Activated CD4-positive, CD25-positive, alpha-beta regulatory T cell (primary cell): ENCODE measurements at places on chromosomes 7 and 10.

DNA sequence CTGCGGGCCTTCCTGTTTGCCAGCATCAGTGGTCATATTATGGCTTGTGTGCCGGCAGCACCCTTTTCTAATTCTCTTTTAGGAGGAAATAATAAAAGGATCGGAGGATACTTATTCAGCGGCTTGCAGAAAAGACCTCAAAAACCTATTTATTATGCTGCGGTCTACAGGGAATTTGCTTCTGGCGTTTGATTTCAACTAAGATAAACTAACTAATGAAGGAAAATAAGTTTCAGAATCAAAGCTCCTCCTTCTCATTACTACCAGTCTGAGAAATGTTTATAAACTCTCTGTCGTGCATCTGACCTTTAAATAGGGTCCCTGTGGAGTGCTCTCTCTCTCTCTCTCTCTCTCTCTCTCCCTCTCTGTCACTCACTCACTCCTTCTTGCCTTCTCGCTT is 335.0 kb upstream of the GLI3 start:
- no peak for DNase-seq

- DNase-seq = no peak
Observed at GRCh38 chr10:93075369-93076221, 1.9 kb downstream of the CYP26A1 start.

- no peak for DNase-seq
Observed at GRCh38 chr7:91348711-91349110, 84.5 kb downstream of the FZD1 start.

DNA sequence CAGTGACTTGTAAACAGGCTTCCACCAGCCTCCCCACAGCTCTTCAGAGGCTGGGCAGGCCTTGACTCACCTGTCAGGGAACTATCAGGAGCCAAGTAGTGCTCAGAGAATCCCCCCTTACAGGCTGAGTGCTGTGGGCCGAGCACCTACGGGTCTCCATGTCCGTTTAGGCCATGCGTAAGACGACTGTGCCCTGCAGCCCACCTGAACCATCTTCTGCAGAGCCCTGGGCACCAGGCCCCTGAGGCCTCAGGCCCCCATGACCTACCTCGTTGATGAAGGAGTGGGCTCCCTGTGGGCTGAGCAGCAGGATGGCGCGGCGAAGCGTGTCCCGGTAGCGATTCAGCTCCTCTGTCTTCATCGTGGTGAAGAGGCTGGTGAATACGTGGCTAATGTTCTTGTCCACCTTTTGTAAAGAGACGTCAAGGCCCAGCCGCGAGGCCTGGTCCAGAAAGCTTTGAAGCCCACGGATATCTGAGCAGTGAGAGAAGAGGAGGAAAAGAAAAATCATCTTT is 228.0 kb downstream of the GRID1 start:
- no peak for DNase-seq

DNA sequence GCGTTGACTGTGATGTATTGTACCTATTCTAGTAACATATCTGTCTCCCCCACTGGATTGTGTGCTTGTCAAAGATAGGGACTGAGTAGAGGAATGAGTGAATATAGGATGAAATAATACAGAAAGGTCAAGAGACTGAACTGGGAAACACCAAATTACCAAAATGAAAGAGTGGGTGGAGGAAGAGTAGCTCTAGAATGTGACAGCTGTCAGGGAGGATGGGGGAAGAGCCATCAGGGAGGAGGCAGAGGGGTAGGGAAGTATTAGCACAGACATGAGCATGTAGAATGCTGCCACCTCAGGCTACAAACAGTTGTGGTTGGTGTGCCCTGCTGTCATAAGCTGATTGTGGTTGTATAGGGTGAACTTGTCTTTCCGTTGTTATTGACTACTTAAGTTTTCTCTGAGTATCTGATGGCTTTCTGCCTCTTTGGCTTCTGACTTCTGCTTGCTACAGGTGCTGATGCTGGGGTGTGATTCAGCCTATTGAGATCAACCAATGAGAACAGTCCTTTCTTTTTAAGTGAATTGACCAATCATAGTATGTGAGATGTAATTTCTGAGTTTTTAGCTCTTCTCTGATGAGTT is 5.6 kb downstream of the CCSER2 start:
- no peak for DNase-seq

GRCh38 chr7:30433506-30433905 is 45.1 kb downstream of the NOD1 start:
- no peak for DNase-seq

DNA sequence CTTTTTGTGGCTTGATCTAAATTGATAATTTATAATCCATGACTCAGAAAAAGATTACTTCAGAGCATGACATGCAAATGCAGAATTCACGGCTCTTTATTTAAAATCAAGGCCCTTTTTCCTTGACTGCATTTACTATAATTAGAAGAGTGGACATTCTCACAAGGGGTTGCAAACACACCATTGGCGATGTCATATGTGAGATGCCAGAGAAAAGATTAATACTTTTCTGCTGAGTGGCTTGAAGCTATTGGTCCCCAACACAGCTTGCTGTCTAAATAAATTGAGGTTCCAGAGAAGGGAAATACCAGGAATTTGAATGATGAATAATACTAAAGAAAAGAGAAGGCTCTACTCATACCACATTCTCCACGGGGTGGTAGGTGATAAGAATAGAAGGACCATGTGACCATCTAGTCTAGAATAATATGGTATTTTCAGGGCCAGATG is 78.7 kb upstream of the ARID5B start:
- DNase-seq = no peak

GRCh38 chr7:36995776-36996175 is 271.5 kb upstream of the AOAH start:
- no peak for DNase-seq

DNA sequence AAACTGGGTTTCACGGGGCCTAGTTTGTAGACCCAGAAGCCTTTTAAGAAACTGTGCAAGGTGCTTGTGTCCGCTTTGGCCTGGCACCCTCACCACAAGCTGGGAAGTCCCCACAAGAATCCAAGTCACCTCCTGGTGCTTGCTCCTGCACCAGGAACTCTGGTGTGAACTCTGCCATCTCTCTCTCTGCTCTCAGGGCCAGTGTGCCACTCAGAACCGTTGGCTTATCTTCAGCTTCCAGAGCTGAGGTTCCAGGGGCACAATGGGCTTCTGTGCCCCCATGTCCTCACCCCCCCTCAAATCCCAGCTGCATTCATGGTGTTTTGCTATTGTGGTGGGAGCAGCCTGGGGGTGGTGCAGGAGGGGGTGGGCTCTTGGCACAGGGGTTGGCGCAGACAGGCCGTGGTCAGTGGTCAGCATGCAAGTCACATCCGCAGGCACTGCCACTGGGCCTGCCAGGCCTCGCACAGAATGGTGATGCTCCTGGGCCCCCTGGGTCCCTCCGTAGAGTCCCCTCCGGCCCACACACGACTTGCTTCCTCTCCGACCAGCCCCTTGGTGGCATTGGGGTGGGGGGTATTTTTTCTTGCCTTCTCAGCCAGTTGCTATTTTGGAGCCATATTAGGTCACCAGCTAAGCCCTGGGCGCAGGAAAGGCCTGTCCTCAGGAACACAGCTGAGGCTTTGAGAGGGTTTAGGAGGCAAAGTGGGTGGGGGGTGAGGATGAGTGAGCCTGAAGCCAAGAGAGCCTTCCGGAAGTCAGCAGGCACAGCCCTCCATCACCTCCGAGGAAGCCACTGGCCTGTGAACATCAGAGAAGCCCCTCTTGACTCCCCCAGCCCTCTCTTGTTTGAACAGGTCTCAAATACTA is 3.0 kb downstream of the ZCCHC24 start:
- DNase-seq = no peak

GRCh38 chr7:69911337-69911736 is 313.1 kb downstream of the AUTS2 start:
- no peak for DNase-seq

DNA sequence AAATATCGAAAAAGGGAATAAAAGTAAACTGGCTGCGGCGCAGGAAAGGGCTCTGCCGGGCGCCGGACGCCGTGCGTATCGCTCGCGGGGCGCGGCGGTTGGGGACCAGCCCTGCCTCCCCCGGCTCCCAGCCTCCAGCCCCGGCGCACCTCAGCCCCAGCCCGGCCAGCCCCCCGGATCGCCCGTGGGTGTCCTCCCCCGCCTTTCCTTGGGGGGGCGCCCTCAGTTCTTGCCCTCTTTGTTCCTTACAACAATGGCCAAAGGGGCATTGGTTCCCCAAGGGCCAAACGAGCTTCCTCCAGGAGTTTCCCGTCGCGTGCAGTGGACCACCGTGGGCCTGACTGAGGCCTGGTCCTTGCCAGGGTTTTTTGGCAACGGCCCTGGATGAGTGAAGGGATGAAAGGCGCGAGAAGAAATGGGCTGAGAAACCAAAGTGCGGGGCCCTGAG is 1.2 kb downstream of the MACROH2A2 start:
- DNase-seq = no peak

GRCh38 chr10:10855151-10855581 is 162.5 kb upstream of the CELF2 start:
- no peak for DNase-seq

DNA sequence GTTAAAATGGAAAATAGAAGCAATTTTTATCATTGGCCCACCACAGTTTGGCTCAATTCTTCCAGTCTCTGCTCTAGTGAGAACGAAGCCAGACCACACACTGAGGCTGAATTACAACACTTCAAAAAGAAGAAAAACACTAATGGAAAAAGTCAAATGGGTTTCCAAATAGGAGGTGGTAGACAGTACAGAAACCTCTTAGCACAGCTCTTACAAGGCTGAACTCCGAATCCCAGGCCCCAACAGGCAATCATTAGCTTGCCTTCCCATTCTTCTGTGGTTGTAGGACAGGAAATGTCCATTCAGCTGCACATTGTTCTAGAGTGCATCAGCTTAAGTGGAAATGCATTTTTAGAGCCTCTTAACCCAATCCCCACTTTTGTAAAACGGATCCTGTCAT is 115.1 kb upstream of the MEOX2 start:
- no peak for DNase-seq

- DNase-seq = no peak
Observed at GRCh38 chr7:108196004-108196403, 65.8 kb upstream of the LAMB4 start.

DNA sequence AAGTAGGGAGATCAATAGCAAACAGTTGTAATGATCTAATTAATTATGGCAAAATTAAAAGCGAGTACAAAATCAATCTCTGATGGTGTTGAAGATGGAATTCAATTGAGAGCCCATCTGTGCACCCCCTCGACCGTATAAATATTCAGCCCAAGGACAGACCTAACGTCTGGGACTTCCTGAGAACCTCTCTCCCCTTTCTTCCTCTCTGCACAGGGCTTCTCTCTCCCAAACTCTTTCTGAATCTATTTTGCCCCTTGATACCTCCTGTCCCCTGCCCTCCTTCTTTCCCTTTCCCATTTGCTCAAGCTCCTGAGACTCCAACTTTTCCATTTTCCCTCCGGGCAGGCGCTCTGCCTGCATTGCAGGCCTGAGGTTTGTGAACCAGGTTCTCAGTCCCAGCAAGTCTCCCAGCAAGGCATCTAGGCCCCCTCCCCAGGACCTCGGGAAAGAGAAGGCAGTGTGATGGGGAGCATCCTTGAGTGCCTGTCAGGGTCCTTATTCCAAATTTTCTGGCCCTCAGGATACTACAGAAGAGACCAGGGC is 8.5 kb upstream of the PAX2 start:
- no peak for DNase-seq

- DNase-seq = no peak
Observed at GRCh38 chr10:36188080-36188453, 546.0 kb upstream of the FZD8 start.

- no peak for DNase-seq
Observed at GRCh38 chr7:23544913-23545354, 13.2 kb upstream of the TRA2A start.

DNA sequence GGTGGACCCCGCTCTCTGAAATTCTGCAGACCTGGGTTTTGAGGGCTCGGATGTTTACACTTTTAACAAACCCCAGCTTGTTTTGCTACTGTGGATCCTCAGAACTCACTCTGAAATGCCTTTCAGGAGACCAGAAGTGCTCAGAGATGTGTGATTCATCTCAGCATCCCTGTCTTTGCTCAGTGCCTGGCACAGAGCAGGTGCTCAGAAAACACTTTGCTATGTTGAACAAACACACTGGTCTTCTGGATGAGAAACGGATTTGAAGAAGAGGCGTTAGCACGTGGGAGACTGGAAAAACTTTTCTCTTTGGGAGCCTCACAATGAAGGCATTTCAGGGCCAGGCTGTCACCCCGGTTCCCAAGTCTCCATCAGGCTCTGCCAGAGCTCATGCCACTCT is 53.3 kb downstream of the SH3PXD2A start:
- no peak for DNase-seq

- no peak for DNase-seq
Observed at GRCh38 chr10:45505311-45505710, 131.3 kb downstream of the ALOX5 start.

DNA sequence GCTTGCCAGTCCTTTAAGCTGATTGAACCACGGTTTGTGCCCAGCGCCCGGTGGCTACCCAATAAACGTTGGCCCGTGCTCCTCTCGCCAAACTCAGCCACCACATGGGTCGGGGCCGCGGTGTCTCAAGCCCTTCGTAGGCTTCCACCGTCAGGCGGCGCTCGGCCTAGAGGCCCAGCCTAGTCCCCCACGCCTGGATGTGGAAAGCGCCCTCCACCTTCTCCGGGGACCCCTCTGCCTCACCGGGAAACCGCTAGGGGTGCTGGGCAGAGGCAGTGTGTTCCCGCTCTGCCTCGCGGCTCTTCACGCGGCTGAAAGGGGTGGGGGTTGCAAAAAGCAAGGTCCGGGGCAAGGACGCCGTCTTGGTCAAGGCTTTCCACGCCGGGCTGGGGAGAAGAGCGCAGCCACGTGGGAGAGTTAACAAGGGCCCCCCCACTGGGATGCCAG is 29.8 kb downstream of the LEP start:
- DNase-seq = no peak

DNA sequence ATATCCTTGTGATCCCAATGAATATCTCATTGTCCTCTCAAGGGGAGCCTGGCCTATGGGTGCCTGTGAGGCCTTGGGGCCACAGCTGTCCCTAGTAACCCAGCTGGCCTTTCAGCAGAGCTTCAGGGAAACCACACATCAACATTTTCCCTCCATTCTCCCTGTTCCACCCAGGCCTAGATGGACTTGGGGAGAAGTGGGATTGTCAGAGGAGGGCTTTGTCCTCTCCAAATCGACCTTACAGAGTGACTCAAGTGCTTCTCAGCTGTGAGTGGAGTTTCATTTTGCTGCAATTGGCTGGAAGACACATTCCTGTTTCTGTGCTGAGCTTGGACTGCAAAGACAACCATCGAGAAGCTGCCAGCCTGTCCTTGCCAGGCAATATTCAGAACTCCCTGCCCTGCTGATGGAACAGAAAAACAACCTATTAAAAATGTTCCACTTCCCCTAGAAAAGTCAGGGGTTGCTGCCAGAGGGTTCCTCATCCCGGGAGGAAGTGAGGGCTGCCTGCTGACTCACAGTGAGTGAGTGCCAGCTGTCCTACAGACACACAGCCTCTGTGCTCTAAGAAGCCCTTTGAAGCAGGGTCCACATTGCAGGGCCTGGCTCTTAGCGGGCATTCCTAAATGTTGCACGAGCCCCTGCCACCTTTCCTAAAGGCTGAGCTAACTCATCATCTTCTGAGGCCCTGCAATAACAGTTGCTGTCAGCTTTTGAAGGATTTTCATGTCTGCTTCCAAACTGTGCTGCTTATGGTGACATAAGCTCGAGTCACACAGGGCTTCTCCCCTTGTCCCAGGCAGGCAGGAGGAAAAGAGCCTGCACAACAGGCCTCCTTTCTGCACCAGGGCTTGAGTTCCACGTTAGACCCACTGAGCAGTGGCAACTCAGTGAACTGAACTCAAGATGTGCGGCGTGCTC is 20.5 kb downstream of the STRA8 start:
- DNase-seq = no peak

GRCh38 chr7:106954840-106955239 is 89.7 kb upstream of the PRKAR2B start:
- DNase-seq = no peak

GRCh38 chr10:60534761-60535389 is 145.2 kb upstream of the ANK3 start:
- DNase-seq = no peak

- DNase-seq = no peak
Observed at GRCh38 chr7:78578686-78579085, 780.1 kb downstream of the PHTF2 start.
